ENCODE measurements at places on chromosomes 6 and 20.

DNA sequence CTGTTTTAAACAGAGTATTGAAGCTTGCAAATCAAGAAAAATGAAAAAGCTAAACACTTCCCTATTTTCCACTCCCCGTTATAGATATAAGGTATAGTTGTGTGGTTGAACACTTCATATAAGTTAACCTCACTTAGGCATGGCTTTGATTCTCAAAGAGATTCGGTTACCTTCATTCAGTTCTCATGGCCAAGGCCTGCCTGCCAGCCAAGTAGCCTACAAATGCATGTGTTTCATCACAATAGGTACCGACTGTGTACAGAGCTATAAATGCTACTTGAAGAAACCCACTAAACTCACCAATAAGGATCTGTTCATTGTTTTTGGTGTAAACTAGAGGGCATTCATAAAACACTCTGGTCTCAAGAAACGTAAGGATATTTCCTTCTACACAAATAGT is 27.8 kb downstream of the PM20D2 start:
- DNase-seq = no peak

- DNase-seq = no peak
Measured at GRCh38 chr6:71965404-71965803, 79.1 kb downstream of the RIMS1 start.

DNA sequence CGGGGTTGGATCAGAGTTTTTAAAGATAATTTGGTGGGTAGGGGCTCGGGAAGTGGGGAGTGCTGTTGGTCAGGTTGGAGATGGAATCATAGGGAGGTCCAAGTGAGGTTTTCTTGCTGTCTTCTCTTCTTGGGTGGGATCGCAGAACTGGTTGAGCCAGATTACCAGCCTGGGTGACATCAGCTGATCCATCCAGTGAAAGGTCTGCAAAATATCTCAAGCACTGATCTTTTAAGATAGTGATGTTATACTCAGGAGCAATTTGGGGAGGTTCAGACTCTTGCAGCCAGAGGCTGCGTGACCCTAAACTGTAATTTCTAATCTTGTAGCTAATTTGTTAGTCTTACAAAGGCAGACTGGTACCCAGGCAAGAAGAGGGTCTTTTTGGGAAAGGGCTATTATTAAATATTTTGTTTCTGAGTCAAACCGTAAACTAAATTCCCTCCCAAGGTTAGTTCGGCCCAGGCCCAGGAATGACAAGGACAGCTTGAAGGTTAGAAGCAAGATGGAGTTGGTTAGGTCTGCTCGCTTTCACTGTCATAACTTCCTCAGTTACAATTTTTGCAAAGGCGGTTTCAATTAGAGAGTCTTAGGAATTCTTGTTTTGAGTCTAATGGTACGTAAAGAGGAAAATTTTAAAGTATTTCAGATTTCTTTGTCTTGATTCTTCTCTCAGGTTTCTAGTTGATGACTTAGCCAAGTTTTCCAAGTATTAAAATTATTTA is 53.1 kb downstream of the SCAF8 start:
- DNase-seq = no peak

GRCh38 chr20:53195876-53196610 is 223.9 kb downstream of the TSHZ2 start:
- DNase-seq = no peak

DNA sequence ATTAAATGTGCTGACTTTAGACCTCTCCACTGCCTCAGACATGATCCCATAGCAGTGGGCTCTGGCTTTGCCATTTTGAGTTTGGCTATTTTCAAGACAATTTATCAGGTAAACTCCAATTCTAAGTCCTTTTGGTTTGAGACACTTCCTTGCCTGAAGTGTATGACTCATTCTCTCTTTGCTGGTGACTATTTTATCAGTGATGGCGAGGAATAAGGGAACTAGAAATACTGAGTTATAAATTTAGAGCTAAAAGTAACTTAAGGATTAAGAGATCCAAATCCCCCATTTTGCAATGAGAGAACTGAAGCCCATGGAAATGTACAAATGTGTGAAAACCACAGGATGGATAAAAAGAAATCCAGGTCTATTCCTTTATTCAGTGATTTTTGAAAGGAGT is 30.9 kb upstream of the CD83 start:
- DNase-seq = no peak

GRCh38 chr6:57421503-57421902 is 104.1 kb downstream of the PRIM2 start:
- no peak for DNase-seq

- no peak for DNase-seq
Measured at GRCh38 chr20:63178446-63178820, 37.5 kb downstream of the YTHDF1 start.

- DNase-seq = no peak
Measured at GRCh38 chr20:31910071-31910803, 39.8 kb downstream of the TTLL9 start.

DNA sequence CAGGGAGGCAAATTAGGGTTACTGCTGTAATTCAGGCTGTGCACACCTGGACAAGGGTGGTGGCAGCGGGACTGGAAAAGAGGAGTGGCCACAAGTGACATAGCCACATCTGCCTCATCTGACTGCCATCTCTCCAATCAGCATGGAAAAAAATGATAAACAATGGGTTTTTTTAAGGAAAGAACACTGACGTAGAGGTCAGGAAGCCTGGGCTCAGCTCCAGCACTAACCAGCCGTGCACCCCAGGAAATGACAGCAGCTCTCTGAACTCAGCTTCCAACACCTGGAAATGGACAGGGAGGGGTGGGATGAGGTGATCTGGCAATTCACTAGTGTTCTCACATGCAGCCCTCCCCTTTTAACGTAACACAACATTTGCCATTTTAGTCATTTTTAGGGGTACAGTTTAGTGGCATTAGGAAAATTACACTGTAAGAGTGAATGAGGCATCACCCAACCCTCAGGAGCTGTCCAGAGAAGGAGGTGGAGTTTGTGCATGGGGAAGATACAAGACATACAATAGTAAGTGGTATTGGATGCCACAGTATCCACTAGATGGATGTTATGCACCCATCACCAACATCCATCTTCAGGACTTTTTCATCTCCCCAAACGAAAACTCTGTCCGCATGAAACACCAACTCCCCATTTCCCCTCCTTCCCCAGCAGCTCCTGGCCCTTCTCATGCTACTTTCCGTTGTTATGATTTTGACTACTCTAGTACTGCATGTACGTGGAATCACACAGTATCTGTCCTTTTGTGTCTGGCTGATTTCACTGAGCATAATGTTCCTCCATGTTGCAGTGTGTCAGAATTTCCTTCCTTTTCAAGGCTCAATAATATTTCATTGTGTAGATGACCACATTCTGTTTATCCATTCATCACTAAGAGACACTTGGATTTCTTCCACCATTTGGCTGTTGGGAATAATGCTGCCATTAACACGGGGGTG is 215.5 kb upstream of the ECI2 start:
- no peak for DNase-seq

- no peak for DNase-seq
Measured at GRCh38 chr6:27205375-27206278, 41.9 kb upstream of the PRSS16 start.

DNA sequence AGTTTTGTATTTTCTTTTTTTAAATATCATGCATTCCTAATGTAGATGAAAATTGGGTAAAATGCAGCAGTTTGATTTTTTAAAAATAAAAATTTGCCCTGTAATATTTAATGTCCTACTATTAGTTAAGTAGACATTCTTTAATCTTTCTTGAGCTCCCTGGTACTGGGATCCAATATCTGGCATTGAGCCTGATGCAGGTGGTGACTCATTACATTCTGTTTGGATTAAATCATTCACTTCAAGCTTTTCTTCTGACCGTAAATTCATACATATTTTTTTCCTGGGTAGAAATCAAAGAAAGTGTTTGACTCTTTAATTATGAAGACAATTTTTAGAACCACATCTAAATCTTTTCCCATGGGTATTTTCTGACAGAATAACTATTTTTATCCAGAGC is 768.8 kb upstream of the SLC35B3 start:
- DNase-seq = no peak

DNA sequence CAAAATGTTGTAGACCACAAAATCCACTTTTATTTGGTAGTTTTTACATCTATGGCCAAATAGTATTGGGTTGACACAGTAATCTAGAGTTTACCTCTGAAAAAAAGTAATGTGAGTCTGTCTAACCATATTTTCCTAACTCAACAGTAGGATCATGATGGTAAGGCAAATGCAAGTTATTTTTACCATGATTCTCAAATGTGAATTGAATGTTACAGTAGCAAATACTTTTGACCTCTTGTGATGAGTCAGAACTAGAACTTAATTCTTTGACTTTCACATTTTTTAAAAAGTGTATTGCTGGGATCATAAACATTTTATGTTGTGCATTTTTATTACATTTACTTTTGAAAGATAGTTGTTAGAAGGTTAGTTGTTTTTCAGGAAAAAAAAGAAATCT is 22.0 kb downstream of the RNF146 start:
- no peak for DNase-seq

- DNase-seq = no peak
Measured at GRCh38 chr6:111776236-111777221, 96.7 kb downstream of the FYN start.

GRCh38 chr6:107691062-107691751 is 132.9 kb downstream of the SCML4 start:
- DNase-seq = no peak
